Stimulated activated CD4-positive, alpha-beta T cell treated with anti-CD3 and anti-CD28 coated beads, Interleukin-12 subunit alpha, Interleukin-12 subunit beta, amount 100 ng/mL, for 48 hours (primary cell): ENCODE measurements at places on chromosomes 2 and 18.

GRCh38 chr2:39499336-39499735 is 62.3 kb upstream of the MAP4K3 start:
- DNase-seq = no peak

- no peak for DNase-seq
Observed at GRCh38 chr2:135965756-135966155, 19.7 kb downstream of the DARS1 start.

- no peak for DNase-seq
Observed at GRCh38 chr2:166637051-166637450, 143.0 kb upstream of the SCN7A start.

DNA sequence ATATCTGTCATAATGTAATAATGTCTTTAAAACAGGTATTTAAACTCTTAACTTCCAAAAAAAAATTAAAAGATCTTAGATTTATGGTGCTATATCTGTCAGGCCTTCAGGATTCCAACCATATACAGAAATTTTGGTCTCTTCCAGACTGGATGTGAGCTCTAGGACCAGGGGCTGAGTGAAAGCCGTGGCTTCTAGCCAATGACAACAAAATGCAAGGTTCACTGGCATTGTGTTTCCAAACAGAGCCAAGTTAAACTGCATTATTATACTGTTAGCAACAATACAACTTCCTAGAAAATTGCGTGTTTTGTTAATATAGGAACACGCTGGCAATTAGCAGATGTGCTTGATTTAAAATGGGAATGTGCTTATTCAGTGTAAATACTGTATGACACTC is 809.8 kb upstream of the SOX11 start:
- no peak for DNase-seq

DNA sequence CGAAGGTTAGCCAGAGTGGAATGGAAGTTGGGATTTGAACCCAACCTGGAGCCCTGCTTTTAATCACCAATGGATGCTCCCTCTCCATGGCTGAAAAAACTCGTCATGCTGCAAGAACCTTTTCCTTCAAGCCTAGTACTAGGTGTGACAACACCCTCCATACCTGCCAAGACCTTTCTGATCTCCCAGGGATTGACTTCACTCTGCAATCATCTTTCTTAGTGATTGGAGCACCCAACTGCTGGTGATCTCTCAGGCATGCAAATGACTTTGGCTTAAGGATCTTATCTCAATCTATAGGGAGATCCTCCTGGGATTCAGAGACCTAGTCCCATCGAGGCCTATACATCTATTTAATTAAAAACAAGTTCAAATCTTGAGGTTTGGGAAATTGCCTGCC is 23.5 kb upstream of the ITGB6 start:
- DNase-seq = no peak

GRCh38 chr18:8615397-8616027 is 6.3 kb downstream of the RAB12 start:
- DNase-seq = no peak

GRCh38 chr2:46493241-46493970 is 14.0 kb downstream of the TMEM247 start:
- DNase-seq = no peak

DNA sequence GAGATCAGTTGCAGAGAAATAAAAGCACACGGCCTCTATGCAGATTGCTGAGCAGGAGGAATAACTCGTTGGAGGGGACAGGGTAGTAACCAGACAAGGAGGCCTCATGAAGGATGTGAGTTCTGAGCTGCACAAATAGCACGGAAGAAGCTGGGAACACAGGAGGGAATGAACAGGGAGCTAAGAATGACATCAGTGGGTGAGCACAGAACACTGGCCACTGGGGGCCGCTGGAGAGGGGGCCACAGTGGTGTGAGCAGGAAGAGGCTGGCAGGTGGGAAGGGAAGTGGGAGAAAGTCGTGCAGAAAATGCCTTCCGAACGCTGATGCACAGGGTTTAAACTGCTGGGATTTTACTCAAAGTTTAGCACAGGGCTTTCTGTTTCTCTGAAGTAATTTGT is 61.0 kb downstream of the ZAP70 start:
- DNase-seq = no peak

DNA sequence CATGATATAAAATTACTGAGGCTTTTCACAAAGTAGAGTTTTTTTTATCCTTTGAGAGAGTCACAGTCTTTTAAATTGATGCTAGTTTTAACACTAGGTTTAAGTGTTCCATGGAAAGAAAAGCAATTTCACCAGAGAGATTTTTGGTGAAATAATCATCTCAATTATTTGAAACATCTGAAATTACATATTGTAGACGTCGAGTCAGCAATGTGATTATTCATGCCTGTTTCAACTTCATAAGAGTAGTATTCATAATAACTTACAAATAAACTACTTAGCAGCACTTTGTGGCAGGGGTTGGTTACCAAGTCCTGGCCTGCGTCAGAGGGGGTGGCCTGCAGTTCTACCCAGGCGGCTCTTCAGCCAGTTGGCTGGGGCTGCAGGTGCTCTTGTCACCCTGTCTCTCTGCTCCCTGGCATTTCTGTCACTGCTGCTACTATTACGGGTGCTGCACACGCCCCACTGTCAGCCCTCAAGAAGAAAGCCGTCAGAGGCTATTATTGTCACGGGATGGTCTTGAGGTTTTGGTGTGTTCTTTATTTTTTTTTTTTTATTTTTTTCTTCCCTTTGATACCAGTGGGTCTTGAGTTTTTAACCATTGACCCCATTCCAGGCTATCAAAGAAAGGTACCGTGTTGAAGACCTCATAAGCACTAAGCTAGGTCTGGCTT is 50.4 kb downstream of the MALT1 start:
- DNase-seq = no peak

DNA sequence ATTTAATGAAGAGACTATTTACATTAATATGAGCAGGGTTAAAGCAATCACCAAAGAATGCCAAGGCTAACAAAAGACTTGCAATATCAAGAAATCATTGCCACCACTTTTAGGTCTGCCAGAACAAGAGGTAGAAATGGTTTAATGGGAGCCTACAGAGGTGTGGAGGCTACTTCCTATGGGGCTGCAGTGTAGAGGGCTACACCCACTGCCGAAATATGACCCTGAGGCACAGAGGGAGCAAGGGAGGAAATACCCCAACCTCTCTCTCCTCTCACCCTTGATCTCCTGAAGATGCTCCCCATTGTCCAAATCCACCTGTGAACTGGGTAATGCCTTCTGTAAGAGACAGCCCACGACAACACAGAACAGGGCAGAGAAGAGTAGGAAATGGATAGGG is 315.4 kb downstream of the SMAD2 start:
- no peak for DNase-seq

- no peak for DNase-seq
Observed at GRCh38 chr2:133296401-133296800, 271.9 kb downstream of the NCKAP5 start.

DNA sequence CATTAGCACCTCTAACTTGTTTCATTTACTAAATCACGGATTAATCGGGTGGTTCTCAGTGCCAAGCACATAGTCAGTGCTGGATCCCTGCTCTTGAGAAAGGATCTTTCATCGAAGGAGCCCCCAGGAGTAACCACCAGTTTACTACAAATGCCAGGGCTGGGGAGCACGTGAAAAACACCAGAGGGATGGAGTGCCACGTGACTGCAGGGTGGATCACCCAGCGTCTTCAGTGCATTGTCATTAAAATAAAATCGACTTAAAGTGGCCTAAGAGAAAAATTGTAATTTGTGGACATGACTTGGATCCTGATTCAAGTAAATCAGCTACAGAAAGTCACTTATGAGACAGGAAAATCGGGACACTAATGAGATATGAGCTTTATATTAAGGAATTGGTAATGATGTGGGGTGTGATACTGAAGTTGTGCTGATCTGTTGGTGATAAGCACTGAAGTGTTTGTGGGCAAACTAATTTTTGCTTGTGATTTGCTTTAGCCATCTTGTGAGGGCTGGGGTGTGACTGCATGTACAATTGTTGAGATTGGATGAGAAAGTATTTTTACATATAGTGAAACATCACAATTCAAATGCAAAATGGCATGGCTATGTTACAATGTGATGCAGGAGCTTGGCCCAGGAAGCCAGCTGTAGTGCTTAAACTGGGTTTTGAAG is 63.8 kb downstream of the NCK2 start:
- DNase-seq = no peak

DNA sequence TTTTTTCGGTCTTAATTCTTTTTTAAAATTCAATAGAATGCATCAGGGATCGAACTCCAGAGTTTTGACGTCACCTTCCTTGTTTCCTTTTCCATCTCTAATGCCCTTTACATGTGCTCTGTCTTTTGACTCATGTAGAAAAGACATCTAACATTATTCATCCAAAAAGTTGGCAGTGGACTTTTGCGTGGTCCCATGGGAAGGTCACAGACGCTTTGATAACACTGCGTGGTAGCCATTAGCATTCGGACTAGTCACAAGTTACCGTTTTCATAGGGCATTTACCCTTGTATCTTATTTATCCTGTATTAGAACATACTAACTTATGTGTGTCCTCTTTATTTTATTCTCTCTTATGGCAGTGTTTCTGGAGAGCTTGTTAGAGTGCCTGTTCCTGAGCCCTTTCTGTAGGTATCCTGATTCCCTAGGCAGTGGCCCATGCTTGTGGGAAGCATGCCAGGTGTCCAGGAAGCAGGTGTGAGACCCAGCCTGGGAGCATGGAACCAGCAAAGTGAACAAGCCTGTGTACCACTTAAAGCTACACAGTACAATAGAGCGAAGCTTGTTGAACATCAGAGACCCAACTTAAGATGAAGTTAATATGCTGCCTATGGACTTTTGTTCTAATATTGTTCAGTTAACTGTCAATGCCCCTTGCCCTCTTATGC is 73.6 kb upstream of the RBM44 start:
- DNase-seq = no peak

GRCh38 chr2:25720575-25720974 is 47.2 kb upstream of the DTNB start:
- no peak for DNase-seq

DNA sequence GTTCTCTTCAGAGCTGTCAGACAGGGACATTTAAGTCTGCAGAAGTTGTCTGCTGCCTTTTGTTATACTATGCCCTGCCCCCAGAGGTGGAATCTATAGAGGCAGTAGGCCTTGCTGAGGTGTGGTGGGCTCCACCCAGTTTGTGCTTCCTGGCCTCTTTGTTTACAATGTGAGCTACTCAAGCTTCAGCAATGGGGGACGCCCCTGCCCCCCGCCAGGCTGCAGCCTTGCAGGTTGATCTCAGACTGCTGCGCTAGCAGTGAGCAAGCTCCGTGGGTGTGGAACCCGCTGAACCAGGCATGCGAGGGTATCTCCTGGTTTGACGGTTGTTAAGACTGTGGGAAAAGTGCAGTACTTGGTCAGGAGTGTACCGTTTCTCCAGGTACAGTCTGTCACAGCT is 24.0 kb upstream of the PAIP2B start:
- DNase-seq = no peak

- no peak for DNase-seq
Observed at GRCh38 chr2:105972246-105972645, 221.9 kb downstream of the UXS1 start.
